ENCODE measurements at places on chromosomes 4 and X. TPM values are rescaled to one million over a fixed set of nuclear protein-coding genes. Genes with fewer than 3 reads are reported as not detected.

GRCh38 chr4:98728871-98729270, 70.5 kb upstream of the TSPAN5 start:
- no peak for DNase-seq

- DNase-seq: no peak
Observed at GRCh38 chrX:1239681-1240142, 27.3 kb upstream of the CRLF2 start.

The KLHL34 gene
- not detected for total RNA-seq

DNA sequence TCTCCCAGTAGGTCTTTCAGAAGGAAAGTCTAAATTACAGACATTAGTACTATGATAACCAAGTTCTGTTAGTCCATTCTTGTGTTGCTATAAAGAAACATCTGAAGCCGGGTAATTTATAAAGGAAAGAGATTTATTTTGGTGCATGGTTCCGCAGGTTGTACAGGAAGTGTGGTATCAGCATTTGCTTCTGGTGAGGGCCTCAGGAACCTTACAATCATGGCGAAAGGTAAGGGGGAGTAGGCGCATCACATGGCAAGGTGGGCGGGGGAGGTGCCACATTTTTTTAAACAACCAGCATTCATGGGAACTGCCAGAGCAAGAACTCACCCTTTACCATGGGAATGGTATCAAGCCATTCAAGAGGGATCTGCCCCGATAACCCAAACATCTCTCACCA, 26.2 kb upstream of the USP46 start:
- DNase-seq: no peak

DNA sequence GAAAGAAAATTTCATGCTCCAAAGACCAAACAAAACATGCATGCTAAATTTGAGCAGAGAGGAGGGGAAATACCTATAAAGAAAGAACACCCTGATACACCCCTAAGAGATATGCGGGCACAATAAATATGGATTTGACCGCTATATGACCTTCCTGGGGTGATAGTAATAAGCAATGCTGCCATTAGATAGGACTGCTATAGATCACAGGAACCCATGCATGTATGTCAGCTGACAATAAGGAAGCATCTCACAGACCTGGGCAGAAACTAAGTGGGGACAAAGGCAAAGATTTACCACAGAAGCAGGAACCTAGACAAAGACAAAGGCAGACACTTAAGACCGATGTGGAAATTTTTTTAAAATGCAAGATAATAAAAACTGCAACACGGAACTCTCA, 21.3 kb downstream of the ZNF721 start:
- DNase-seq: no peak

- no peak for DNase-seq
Observed at GRCh38 chr4:48196758-48197504, 62.9 kb upstream of the TXK start.

The FAM47A gene
- not detected for total RNA-seq

The GRID2 gene
- not detected for total RNA-seq

GRCh38 chr4:52982946-52983340, 120.8 kb downstream of the RASL11B start:
- no peak for DNase-seq

The GASK1B gene
- 44.8 TPM for total RNA-seq

GRCh38 chr4:8235224-8235623, 34.3 kb upstream of the HTRA3 start:
- no peak for DNase-seq

Data from dermis microvascular lymphatic vessel endothelial cell (primary cell).